ENCODE measurements at places on chromosomes 2 and 18.

GRCh38 chr2:101881131-101881530 is 110.6 kb upstream of the IL1R2 start:
- no peak for DNase-seq

GRCh38 chr2:101064868-101065549 is 62.9 kb downstream of the RPL31 start:
- DNase-seq, result no peak

- no peak for DNase-seq
Measured at GRCh38 chr2:183284606-183285005, 160.4 kb downstream of the NUP35 start.

DNA sequence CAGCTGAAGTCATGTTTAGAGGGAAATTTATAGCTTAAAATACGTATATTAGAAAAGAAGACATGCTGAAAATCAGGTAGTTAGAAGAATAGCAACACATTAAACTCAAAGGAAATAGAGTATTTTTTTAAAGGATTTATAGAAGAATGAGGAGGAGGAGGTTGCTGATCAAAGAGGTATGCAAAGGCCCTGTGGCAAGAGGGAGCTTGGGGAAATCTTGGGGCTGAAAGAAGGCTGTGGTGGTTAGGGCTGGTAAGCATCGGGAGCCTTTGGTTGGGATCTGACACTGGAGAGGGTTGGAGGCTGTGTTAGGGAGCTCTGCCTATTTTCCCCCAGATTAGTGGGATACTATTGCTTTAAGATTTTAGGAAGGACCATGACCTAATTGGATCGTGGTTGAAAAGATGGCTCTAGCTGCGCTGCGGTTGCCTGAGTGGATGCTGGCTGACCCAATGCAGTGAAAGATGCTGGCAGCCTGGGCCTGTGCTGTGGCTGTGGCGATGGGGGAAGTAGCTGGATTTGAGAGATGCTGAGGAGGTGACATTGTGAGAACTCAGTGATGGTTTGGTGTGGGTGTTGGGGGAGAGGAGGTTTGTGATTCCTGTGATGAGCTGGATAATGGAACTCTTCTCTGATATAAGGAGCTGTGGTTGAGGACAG is 11.7 kb downstream of the DGKD start:
- no peak for DNase-seq

- no peak for DNase-seq
Measured at GRCh38 chr2:47208852-47209606, 53.9 kb upstream of the STPG4 start.

DNA sequence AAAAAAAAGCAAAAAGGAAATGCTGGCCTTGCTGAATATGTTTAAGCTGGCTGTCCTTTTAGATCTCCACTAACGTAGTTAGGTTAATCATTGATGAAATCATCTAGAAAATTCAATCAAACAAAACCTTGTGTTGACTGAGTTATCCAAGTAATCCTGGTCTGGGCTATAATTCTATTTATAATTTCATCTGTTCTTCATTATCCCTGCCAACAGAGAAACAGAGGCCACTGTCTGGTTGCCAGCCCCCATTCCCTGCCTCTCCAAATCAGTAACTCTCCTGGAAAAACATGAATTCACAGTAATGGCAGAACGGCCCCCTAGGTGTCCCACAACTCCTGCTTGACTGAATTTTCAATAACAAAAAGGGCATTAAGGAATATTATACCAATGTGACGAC is 24.6 kb downstream of the DOCK10 start:
- no peak for DNase-seq

DNA sequence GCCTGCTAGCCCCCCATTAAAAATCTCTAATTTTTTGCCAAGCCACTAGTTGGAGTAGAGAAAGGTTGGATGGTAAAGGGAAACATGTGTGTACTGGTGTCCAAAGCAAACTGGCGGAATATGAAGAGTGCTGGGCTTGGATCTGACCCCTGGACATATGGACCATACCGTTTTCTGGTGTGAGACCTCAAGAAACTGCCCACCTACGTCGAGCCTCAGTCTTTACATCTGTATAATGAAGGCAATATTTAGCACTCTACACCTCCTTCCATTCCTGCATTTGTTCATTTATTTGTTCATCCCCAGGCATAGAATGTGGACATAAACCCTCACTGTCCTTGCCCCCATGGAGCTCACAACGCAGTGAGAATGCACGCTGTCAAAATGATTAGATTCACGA is 142.4 kb downstream of the RHBDD1 start:
- no peak for DNase-seq

DNA sequence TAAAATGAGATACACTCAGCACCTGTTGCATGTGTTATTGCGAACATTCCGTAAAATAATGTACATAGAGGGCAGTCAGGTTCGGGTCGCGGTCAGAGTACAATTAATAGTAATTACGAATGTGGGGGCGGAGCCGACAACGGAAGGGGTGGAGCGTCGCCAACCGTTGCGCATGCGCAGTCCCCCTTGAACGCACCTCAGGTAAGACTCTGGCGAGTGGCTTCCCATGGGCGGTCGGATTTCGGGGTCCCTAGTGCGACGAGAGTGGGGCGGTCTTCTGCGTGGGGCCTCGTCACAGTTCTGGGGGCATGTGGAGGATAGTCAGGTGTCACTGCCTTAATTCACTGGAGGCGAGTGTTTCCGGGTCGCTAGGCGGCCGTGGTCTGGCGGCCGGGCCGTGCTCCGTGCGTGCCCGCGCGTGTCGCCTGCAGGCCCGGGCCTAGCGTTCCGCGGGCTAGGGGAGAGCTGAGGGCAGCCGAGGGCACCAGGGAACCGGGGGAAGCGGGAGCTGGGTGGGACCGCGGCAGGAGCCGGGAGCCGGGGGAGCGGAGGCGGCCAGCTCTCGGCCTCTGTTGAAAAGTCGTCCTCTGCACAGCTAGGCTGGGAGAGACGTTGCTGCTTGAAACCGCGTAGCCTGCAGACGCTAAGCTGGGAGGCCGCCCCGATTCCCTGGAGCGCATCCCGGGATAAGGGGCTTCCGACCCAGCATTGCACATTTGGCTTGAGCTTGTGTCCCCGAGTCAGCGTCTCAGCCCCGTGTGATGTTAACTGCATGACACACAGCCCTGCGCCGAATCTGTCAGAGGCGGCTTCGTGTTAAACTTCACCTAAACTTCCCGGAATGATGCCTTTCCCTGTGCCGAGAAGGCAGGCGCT is at the start of gene CEBPZOS:
TSS of gene CEBPZOS (plus strand) at position 177 of the 876 bp plus-strand sequence. CDS start 3,209 bp downstream, outside the sequence.
- peak; percentile 85 for DNase-seq

DNA sequence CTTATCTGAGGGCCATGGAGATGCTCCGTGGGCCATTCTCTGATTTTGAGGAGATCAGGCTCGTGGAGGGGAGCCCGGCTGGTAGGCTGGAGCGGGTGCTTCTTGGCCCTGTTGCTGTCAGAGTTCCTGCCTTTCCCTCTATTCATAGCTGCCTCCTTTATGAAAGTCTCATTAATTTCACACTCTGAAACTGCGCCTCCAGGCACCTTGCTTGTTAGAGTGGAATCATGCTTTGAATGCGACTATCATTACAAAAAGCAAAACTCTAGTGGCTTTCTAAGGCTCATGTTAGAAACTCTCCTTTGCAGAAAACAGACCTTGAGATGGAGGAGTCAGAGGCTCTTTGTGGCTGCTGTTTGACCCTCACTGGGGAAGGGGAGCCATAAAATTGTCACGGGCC is 131.0 kb upstream of the SNTG2 start:
- DNase-seq, result no peak

- no peak for DNase-seq
Measured at GRCh38 chr2:98891591-98891990, 44.4 kb downstream of the CRACDL start.

GRCh38 chr2:45904267-45904945 is 252.9 kb downstream of the PRKCE start:
- no peak for DNase-seq

GRCh38 chr2:12341920-12342319 is 374.8 kb upstream of the TRIB2 start:
- no peak for DNase-seq

DNA sequence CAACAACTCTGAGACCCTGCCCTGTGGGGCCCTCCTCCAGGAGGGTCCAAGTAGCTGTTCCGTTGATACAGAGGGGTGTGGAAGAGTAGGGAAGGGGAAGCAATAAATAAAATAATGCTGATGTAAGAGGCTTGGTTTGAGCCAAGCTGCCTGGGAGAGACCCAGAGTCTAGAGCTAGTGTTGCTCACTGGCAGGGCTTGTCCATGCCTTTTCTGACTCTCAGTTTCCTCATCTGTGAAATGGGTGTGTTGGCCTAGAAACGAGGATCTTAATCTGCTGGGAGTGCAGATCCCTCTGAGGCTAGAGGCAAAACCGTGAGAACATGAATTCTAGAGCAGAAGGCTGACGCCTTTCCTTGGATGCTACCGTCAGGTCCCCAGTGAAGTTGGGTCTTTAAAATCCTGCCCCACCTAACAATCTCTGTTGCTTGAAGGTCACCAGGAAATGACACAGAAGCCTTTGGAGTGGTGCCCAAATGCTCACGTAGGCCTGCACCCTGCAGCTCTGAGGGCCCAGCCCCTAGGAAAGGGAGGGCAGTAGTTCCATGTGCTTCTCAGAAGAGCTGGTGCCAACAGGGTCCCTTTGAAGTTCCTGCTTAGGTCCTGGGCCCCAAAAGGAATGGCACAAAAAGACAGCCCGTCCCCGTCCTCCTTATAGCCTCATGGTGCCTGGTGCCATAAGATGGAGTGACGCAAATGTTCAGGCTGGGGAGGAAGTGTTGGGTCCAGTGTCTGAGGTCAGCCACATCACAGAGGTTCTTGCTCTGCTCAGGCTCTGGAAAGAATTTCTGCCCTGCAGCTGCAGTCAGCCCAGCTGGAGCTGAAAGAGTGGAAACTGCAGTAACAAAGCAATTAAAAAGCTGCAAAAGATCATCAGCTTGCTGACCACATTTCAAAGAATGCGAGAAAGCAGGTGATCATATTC is 73.2 kb upstream of the SMAD2 start:
- DNase-seq, result no peak

GRCh38 chr2:232367016-232367415 is 11.5 kb upstream of the ALPP start:
- no peak for DNase-seq

DNA sequence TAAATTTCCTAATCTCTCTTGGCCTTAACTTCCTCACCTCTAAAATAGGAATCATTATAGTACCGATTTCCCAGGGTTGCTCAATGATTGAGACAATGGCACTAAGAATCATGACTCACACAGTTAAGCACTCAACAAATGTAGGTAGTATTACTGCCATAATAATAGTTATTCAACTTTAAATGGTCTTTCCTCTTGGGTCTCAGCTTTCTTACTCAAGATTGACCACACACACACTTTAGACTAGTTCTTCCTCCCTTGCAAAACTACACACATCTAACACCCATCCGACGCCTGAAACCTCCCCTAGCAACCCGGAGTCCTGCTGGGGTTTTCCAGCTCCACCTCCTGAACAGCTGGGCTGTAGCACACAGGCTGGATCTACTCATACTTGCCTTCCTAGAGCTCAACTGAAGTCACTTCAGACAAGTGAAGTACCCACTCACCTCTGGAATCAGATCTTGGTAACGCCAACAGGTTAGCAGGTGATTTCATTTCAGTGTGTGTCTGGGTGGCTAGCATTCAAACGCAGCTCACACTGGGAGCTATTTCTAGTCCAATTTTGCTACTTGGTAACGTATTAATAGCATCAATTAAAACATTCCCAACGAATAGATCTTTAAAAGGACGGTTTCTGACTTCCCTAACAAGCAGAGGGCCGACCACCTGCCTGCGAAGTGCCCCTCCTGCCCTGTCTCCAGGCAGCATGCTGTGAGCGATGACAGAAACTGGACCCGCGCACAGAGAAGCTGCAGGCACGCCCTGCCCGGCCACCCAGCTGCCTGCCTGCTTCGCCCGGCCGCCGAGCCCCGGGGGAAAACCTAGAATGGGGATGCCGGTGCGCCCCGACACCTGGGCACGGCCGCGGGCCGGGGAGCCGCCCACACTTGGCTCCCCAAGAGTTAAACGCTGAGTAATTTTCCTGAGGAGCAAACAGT is 1.1 kb downstream of the UXS1 start:
- peak; percentile 22 for DNase-seq

DNA sequence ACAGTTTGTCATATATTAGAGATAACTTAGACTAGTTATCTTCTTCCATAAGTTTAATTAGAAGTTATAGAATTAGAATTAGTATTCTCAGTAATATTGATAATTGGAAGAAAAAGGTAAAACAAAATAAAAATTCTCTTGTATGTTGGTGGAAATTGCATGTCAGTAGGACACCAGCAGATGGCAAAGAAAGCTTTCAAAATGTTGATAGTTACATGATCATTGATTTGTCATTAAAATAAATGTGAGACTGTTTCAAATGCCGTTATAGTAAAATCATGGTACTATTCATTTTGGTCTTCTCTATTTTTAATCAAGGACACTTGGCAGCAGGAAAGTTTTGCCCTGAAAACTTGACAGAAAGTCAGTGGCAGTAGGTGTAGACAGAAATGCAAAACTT is 270.2 kb downstream of the TGIF1 start:
- no peak for DNase-seq

- DNase-seq, result no peak
Measured at GRCh38 chr2:219218217-219218731, 484 bp downstream of the ABCB6 start.

DNA sequence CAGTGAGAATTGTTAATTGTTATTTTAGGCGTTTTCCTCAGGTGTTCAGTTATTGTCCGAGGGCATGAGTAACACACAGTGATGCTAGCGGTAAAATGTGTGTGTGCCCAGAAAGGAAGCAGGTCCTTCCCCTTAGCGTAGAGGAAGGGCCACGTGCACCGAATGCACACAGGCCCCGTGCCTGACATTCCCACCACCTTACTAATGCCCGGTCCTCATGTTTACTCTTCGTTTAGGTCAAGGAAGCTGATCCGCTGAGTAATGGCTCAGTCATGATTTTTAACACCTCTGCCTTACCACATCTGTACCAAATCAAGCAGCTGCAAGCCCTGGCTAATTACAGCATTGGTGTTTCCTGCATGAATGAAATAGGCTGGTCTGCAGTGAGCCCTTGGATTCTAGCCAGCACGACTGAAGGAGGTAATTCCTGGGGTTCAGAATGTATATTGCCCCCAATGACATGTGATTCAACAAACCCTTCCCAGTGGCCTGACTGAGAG is 76.7 kb downstream of the MERTK start:
- DNase-seq, result no peak

DNA sequence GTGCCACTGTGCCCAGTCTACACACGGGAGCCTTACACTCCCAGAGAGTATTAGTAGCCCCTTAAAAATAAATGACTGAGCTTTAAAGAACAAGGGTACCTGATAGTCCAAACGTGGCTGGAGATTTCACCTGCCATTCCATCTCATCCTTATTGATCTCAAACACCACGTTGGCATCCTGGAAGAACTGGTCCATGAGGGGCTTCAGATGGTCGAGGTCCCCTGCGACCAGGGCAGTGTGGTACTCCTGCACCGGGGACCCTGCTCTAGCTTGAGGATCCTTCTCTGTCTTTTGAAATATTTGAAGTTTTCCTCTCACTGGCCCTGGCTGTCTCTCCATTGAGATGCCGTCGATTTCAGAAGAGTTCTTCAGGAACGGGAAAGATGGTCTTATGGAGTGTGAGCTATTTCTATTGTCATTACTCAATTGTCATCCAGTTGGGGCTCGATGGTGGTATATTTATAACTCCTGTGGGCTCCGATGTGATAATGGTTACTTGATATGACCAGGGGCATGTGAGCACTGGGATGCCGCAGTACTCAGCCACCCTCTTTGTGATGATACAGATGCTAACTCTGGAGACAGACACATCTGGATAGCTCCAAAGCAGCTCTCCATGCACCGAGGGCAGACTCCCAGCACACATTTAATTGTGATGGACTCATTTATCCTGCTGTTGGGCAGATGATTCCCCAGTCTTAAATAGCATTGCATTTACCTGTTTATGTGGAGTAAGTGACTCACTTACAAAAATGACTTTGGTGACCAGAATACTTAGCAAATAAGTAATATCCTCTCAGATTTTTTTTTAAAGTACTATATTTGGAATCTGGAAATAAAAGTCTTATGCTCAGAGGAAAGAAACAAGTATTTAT is 22.8 kb downstream of the ASB18 start:
- DNase-seq, result no peak
